ENCODE measurements at places on chromosomes 12 and 14.

- no peak for DNase-seq
These were observed 174.3 kb downstream of the ACSS3 start for GRCh38 chr12:81252228-81252627.

- DNase-seq: no peak
These were observed 131.4 kb downstream of the KLHL28 start for GRCh38 chr14:44830371-44830770.

- no peak for DNase-seq
These were observed 1074.6 kb upstream of the TMEM132C start for GRCh38 chr12:127192391-127192790.

DNA sequence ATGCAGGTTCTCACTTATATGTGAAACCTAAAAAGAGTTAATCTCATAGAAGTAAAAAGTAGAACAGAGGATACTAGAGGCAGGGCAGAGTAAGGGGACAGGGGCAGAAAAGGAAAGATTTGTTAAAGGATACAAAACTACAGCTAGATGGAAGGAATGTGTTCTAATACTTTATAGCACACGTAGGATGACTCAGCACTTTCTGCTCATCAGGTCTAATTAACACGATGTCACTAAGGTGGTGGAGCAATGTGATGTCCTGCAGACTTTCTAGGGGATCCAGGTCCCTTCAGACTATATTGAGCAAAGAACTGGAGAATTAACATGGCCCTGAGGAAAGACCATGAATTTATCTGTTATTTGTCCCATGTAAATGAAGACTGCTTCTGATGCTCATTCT is 80.8 kb upstream of the CMKLR1 start:
- no peak for DNase-seq

DNA sequence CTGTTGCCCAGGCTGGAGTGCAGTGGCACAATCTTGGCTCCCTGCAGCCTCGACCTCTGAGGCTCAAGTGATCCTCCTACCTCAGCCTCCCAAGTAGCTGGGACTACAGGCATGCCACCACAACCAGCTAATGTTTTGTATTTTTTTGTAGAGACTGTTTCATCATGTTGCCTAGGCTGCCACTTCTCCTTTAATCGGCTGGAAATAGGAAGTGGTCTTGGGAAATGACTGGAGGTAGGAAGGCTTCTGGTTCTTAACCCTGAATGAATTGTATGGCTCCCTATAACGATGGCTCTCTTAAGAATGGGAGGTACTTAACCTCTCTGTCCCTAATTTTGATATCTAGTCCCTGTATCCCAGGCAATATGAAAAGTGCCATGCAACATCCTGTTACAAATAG is 113.9 kb upstream of the USP15 start:
- peak; percentile 8 for DNase-seq

GRCh38 chr14:61184112-61184511 is 97.0 kb downstream of the TMEM30B start:
- DNase-seq: no peak

GRCh38 chr12:58901664-58902063 is 18.6 kb downstream of the LRIG3 start:
- DNase-seq: no peak

DNA sequence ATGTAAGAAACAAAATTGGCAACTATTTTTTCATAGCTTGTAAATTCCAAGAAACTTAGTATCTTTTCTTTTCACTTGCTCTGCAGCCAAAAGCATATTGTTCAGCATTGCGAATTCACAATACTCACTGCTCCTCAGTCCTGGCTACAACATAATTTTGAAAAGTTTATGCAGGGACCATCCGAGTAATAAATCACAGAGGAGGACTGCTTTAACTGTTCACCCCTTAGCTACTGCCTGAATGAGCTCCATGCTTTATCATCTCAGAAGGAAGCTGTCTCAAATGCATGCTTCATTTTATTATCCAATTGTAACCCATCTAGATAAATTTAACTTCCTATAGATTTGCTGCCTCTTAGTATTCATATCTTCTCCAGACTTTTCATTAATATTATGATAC is 827.8 kb downstream of the DIO2 start:
- DNase-seq: no peak

DNA sequence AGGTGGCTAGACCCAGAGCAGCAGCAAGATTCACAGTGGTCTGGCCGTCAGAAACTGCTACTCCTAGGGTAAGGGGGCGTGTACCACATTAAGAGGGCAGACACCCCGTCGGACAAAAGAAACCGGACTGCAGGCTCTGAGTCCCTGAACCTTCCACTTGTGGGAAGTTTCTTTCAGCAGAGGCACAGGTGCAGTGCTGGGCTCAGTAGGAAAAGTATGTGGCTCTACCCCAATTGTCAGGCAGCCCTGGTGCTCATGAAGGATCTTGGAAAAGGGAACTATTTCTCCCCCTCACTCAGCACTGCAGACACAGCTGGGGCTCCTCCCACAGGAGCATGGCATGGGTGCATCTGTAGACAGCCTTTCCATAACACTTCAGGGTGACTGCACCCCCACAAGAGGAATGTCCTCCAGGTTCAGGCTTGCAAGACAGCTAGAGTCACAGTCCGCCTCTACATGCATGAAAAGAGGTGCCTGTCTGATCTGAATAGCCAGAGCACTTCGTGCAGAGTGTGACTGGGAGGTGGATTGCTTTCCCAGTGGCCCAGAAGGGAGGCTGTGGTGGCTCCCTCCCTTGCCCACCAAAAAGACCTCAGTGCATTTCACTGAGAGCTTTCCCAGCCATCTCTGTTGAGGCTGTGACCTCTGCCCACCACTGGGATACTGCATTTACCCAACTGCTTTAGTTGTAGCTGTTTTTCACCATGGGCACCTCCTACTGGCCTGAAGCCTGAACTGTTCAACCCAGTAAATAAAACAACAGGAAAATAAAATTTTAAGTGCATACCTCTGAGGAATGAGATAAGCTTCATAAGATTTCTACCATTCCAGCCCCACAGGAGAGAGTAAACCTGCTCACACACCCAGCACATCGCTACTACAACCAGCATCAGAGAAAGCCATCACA is 14.2 kb downstream of the CEP128 start:
- DNase-seq: no peak

- DNase-seq: no peak
These were observed 670 bp downstream of the CCNB1IP1 start for GRCh38 chr14:20332431-20332787.

DNA sequence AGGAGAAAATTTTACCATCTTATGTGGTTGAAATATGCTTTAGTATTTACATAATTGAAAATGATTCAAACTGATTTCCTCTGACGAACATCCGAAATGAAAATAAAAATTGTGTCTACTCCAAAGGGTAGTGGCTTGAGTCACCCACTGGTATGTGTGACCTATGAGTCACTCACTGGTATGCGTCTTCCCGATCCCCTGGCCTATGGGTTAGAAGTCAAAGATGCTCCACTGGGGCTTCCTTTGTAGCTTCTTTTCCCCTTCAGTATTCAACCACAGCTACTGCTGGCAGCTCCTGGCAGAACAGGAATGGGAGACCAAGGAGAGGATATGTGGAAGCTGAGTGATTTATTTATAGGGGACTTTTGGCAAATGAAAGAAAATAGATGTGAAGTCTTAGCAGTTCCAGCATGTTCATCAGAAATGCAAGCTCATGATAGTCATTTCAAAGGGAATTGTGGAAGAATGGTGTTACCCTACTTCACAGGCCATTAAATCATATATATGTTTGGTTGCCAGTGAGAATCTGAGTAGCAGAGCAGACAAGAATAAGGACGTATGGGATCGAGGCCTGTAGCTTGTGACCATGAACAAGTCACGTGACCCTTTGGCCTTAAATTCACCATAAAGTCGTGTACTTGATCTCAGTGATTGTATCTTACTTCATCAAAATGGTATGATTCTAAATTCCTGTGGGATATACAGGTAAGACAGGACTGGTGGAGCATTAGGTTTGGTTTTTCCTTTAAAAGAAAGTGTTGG is 108.3 kb downstream of the CRADD start:
- peak; percentile 14 for DNase-seq

DNA sequence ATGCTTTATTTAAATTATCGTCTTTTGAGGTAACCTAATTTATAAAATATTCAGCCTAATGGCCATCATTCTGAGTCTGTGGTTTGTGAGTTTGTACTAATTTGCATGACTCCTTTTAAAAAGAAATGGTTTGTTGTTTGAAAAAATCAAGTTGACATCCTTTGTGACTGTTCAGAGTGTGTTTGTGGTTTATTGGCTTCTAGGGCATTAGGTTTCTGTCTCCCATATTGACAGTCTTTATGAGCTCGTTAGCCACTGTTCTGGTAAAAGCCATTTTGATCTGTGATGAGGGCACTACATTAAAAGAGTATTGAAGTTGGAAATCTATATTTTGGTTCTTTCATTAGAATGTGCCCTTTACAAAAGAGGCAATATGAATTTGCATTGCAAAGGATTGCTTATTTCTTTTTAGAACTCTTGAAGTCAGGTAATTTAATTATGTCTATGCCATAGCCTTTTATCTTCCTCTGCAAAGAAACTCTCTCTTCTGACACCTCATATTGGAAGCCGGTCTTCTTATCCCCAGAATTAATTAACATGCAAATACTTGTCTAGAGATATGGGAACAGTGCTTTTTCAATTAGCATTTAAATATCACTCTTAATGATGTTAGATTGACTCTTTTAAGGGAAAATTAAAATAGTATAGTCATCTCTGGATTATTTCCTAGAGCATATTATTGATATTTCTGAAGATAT is 95.0 kb downstream of the CRADD start:
- DNase-seq: no peak

DNA sequence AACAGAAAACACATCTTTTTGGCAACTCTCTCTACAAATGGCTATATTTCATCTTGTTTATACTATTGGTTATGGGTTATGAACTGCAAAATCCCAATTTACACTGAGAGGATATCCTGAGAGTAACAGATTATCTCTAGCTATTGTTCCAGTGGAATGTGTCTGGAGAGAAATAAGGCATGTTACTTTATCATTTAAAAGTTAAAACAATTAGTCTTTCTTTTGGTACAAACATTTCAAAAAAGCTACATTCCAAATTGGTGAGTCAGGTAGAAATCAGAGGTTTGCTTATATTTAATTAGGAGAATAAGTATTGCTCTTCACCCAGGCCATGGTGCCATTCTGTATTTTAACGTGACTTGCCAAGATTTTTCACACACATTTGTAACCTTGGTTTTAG is 411.6 kb downstream of the CCER1 start:
- DNase-seq: no peak

GRCh38 chr12:132186208-132186856 is 42.1 kb downstream of the NOC4L start:
- DNase-seq: no peak

GRCh38 chr14:54503486-54503885 is 6.2 kb upstream of the CGRRF1 start:
- DNase-seq: no peak

DNA sequence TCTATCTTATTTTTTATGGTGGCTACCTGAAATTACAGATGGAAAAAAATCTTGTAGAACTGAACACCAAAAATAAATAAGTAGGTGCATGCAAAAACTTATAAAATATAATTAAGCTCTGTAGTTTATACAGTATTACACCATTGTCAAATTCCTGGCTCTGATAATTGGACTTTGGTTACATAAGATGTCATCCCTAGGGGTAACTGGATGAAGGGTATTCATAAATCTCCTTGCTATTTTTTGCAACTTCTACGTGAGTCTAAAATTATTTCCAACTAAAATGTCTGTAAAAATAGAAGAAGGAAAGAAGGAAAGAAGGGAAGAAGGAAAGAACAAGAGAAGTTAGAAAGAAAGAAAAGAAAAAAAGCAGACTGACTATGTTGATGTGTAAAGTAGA is 716.6 kb downstream of the BCL11B start:
- DNase-seq: no peak

DNA sequence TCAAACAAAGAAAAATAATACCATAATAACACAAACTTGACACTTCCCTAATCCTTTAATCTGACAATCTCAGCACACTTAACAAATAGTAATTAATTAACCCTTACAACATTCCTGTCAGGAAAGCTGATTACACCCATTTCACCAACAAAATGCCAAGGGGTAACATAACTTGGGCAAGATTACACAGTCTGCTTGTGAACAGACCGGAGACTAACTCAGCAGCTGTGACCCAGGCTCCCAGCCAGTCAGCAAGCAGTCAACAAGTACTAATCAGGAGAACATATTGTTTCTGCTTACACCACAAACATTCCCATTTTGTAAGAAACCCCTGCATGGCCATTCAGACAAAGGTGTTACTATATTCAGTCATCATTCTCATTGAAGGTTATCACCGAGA is 592.5 kb upstream of the FLRT2 start:
- no peak for DNase-seq

GRCh38 chr14:51609251-51609954 is 42.3 kb upstream of the FRMD6 start:
- DNase-seq: no peak

DNA sequence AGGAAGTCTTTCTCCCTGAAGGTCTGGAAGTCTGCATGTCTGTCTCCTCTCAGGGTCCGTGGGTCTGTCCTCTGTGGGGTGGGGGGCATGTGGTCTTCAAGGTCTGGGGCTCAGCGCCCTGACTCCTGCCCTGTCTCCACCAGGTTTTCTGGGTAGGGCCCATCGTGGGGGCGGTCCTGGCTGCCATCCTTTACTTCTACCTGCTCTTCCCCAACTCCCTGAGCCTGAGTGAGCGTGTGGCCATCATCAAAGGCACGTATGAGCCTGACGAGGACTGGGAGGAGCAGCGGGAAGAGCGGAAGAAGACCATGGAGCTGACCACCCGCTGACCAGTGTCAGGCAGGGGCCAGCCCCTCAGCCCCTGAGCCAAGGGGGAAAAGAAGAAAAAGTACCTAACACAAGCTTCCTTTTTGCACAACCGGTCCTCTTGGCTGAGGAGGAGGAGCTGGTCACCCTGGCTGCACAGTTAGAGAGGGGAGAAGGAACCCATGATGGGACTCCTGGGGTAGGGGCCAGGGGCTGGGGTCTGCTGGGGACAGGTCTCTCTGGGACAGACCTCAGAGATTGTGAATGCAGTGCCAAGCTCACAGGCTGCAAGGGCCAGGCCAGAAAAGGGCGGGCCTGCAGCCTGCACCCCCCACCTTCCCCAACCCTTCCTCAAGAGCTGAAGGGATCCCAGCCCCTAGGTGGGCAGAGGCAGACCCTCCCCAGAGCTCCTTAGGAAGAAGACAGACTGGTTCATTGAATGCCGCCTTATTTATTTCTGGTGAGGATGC is 3.4 kb downstream of the AQP5 start:
- no peak for DNase-seq

Data from CD4-positive, alpha-beta T cell (primary cell).